Activated CD8-positive, alpha-beta T cell treated with anti-CD3 and anti-CD28 coated beads for 36 hours (primary cell): ENCODE measurements at places on chromosomes 7 and 10. TPM values are rescaled to one million over a fixed set of nuclear protein-coding genes. Genes with fewer than 3 reads are reported as not detected.

DNA sequence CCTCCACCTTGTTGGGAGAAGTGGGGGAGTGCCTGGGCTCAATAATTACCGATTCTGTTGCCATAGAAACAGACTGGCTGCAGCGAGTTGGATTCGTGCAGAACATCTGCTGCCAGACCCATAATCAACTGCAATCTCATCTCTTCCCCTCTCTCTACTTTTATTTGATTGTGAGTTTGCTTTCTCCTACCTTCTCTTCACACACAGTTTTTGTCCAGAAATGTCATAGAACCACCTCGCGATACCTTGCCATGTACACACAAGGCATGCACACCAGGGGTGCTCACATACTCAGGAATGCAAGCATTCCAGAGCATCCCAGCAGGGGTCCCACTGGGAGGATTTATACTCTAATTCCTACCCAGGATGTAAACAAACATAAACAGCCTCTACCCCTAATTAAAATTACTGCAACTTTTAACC lies 262.2 kb upstream of the AOAH start:
- DNase-seq, result no peak
- H3K4me1 ChIP-seq, result peaks cover 31% of the 10 kb centered on the region
- H3K36me3 ChIP-seq, result peaks cover 8% of the 10 kb centered on the region
- H3K27ac ChIP-seq, result no peak overlapping the region
- H3K27me3 ChIP-seq, result no peaks in the 10 kb centered on the region

The CPN1 gene
- total RNA-seq, result not detected

The IFIT1B gene
- not detected for total RNA-seq

- H3K4me3 ChIP-seq, result no peak overlapping the region
- peaks cover 3% of the 10 kb centered on the region for H3K4me1 ChIP-seq
- H3K27me3 ChIP-seq, result no peaks in the 10 kb centered on the region
- no peak for DNase-seq
- no peak overlapping the region for H3K27ac ChIP-seq
These were observed 178.8 kb downstream of the ELFN1 start for GRCh38 chr7:1848911-1849311.

DNA sequence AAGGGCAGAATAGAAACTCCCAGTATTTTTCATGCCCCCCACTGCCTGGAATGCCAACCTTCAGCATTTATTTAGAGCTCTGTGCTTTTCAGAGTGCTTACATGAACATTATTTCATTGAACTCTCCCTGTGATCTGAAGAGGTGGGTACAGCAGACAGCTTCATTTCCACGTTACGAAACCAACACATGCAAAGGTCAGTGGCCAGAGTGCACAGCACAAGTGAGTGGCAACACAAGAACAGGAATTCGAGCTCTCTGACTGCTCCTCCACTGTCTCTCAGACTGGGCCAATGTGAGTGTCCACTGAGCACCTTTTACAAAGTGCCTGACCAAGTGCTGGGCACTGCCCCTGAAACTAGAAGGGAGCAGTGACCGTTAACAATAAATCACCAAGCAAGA lies 162.9 kb downstream of the GLI3 start:
- DNase-seq, result no peak
- no peaks in the 10 kb centered on the region for H3K4me1 ChIP-seq
- peaks cover 1% of the 10 kb centered on the region for H3K27me3 ChIP-seq
- H3K27ac ChIP-seq, result no peak overlapping the region
- no peaks in the 10 kb centered on the region for H3K36me3 ChIP-seq

GRCh38 chr7:126659124-126659523 lies 593.6 kb downstream of the GRM8 start:
- DNase-seq, result no peak
- H3K4me1 ChIP-seq, result no peaks in the 10 kb centered on the region
- no peaks in the 10 kb centered on the region for H3K36me3 ChIP-seq
- H3K4me3 ChIP-seq, result no peak overlapping the region
- H3K27me3 ChIP-seq, result no peaks in the 10 kb centered on the region

The ANKRD61 gene
- 0.27 TPM for total RNA-seq

DNA sequence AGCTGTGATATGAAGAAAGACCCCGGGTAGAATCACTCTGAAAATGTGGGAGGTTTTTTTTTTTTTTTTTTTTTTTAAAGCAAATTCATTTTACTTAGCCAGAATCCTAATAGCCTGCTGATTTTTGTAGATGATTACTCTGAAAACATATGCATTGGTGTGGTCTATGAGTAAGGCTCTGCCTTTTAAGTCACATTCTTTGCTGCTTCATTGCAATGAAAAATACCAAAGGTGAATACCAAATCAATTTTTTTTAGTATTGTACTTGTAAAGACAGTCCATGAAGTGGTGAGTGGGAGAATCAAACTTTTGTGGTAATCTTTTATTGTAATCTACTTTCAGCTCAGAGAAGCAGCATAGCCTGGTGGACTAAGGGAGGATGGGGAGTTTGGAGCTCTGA lies 130.3 kb downstream of the SDK1 start:
- peaks cover 1% of the 10 kb centered on the region for H3K27me3 ChIP-seq
- H3K4me1 ChIP-seq, result no peaks in the 10 kb centered on the region
- no peak for DNase-seq

- no peak overlapping the region for H3K4me3 ChIP-seq
- no peaks in the 10 kb centered on the region for H3K36me3 ChIP-seq
- no peak for DNase-seq
- H3K27me3 ChIP-seq, result peaks cover 1% of the 10 kb centered on the region
These were observed 22.5 kb upstream of the ENO4 start for GRCh38 chr10:116826803-116827202.

GRCh38 chr7:2192831-2193534 lies 39.8 kb downstream of the MAD1L1 start:
- DNase-seq, result no peak
- H3K4me3 ChIP-seq, result no peak overlapping the region
- peaks cover 4% of the 10 kb centered on the region for H3K4me1 ChIP-seq
- peaks cover 40% of the 10 kb centered on the region for H3K36me3 ChIP-seq
- H3K27ac ChIP-seq, result no peak overlapping the region

The CPA2 gene
- not detected for total RNA-seq

The KIAA1217 gene
- total RNA-seq, result 0.67 TPM

DNA sequence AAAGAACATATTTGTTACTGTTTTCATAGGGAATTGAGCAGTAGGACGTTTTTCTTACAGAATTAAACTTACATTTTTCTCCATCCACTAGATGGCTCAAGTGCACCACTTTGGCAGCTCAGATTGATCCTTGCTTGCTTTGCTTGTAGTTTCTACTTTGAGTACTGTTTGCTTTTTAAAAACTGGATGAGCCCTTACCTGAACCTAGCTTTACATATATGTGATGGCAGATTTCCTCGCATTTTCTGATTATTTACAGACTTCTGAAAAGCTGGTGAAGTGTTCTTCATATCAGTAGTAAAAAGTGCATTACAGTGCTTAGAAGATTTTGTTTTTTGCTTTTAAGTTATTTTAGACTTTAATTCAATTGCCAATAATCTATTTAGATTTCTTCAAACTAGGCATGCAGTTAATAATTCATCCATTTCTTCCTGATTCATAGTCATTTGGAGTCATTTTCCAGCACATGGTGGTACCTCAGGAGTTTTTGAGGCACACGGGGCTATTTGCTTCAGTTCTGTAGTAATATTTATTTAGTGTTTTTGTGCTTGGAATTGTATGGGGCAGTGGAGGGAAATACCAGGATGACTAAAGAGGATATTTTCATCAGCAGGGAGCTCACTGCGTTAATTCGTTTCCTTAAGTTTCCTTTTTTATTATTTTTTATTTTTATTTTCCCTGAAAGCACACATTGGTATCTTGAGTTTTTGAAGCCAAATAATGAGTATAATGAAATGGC lies 57.3 kb downstream of the MAPK8 start:
- peak; percentile 41 for DNase-seq
- no peak overlapping the region for H3K27ac ChIP-seq
- H3K27me3 ChIP-seq, result no peaks in the 10 kb centered on the region
- H3K4me1 ChIP-seq, result peaks cover 21% of the 10 kb centered on the region
- H3K4me3 ChIP-seq, result no peak overlapping the region

- no peak overlapping the region for H3K27ac ChIP-seq
- peaks cover 7% of the 10 kb centered on the region for H3K4me1 ChIP-seq
- DNase-seq, result no peak
- no peak overlapping the region for H3K4me3 ChIP-seq
- H3K27me3 ChIP-seq, result peaks cover 26% of the 10 kb centered on the region
- H3K36me3 ChIP-seq, result no peaks in the 10 kb centered on the region
These were observed 279.6 kb upstream of the PITRM1 start for GRCh38 chr10:3452173-3452626.

The CUZD1 gene
- total RNA-seq, result 1.3 TPM

GRCh38 chr10:102779680-102780526 lies 36.2 kb downstream of the WBP1L start:
- DNase-seq, result no peak
- H3K27ac ChIP-seq, result no peak overlapping the region
- H3K4me1 ChIP-seq, result peaks cover 60% of the 10 kb centered on the region

- H3K4me1 ChIP-seq, result peaks cover 22% of the 10 kb centered on the region
- peaks cover 69% of the 10 kb centered on the region for H3K36me3 ChIP-seq
- peak overlapping the region; percentile 100 for H3K4me3 ChIP-seq
- no peaks in the 10 kb centered on the region for H3K27me3 ChIP-seq
- DNase-seq, result no peak
- peak overlapping the region; percentile 100 for H3K27ac ChIP-seq
These were observed 2.2 kb downstream of the KMT2E start for GRCh38 chr7:105016068-105016708.

- no peak for DNase-seq
- H3K27me3 ChIP-seq, result peaks cover 11% of the 10 kb centered on the region
- no peak overlapping the region for H3K27ac ChIP-seq
- H3K36me3 ChIP-seq, result no peaks in the 10 kb centered on the region
- H3K4me1 ChIP-seq, result no peaks in the 10 kb centered on the region
These were observed 100.0 kb downstream of the SORCS3 start for GRCh38 chr10:104741127-104741526.

The LAMB1 gene
- 0.36 TPM for total RNA-seq

The PANK1 gene
- total RNA-seq, result 2.3 TPM

The TRIM50 gene
- not detected for total RNA-seq

The HTR5A gene
- not detected for total RNA-seq

DNA sequence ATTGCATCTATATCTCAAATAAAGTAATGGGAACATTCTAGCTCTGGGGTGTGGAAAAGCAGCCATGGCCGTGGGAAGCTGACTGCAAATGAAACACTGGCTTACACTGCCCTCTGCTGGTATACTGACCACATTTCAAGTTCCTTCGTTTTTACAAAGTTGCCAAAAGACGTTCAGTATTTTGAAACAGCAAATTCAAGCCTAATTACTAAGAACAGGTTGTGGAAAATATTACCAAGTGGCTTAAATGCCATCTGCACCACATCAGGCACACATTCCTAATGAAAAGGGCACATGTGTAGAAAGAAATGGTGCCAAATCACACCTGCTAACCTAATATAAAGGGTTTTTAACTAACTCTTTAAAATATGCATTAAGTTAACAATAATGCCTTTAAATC lies 83.9 kb downstream of the JAZF1 start:
- peak; percentile 48 for DNase-seq
- H3K4me1 ChIP-seq, result peaks cover 9% of the 10 kb centered on the region
- no peak overlapping the region for H3K4me3 ChIP-seq
- no peak overlapping the region for H3K27ac ChIP-seq
- no peaks in the 10 kb centered on the region for H3K27me3 ChIP-seq

The ZCWPW1 gene
- total RNA-seq, result 3.6 TPM

DNA sequence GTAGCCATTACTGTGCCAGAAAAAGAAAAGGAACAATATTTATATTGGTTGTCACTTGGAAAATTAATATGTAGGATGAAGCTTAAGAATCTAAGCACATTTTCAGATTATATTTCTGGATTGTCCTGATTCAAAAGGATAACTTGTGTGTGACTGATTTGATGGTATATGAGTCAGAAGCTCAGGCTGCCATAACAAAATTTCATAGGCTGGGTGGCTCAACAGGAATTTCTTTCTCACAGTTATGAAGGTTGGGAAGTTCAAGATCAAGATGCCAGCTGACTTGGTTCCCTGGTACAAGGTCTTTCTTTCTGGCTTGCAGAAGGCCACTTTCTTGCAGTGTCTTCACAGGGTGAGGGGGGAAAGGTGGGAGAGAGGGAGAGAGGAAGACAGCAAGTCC lies 108.5 kb downstream of the ST7 start:
- no peak for DNase-seq
- no peaks in the 10 kb centered on the region for H3K36me3 ChIP-seq
- no peaks in the 10 kb centered on the region for H3K27me3 ChIP-seq
- no peak overlapping the region for H3K4me3 ChIP-seq
- H3K27ac ChIP-seq, result no peak overlapping the region

DNA sequence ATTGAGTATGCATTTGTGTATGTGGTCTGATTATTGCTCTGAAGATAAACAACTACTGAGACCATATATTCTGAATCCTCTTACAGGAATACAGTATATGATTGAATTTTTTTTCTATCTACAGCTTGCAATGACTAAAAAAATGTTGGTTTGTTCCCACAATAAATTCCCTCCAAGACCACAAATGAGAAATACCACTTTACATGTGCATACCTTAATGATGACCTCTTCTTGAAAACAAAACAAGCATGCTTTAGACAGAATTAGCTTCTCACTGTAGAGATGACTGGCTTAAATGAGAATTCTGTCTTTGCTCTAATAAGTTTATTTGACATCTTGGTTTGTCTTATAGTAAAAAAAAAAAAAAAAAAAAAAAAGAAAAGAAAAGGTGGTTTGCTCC lies 241.5 kb downstream of the PCDH15 start:
- no peaks in the 10 kb centered on the region for H3K27me3 ChIP-seq
- DNase-seq, result no peak

- no peaks in the 10 kb centered on the region for H3K4me1 ChIP-seq
- peak; percentile 15 for DNase-seq
- H3K27me3 ChIP-seq, result no peaks in the 10 kb centered on the region
- no peaks in the 10 kb centered on the region for H3K36me3 ChIP-seq
These were observed 16.0 kb downstream of the AKR1C8 start for GRCh38 chr10:5168897-5169420.

DNA sequence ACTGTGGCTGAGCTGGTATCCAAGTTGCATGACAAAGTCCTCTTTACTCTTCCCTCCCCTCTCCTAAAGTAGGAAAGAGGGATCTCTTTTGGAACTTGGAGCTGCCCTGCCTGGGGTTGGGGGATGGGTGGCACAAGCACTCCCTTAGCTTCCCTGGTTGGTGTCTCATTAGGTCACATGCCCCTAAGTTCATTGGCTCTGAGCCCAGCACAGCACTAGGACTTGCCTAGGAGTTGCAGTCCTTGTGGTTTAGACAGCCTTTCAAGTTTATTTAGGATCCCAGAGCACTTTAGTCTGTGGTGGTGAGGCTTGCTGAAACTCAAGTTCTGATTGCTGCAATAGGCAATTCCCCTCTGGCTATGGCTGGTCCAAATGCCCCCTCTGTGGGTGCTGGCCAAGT lies 281.4 kb downstream of the NXPH1 start:
- H3K36me3 ChIP-seq, result no peaks in the 10 kb centered on the region
- no peak overlapping the region for H3K27ac ChIP-seq
- H3K4me3 ChIP-seq, result no peak overlapping the region

- no peaks in the 10 kb centered on the region for H3K4me1 ChIP-seq
- H3K4me3 ChIP-seq, result no peak overlapping the region
- no peak overlapping the region for H3K27ac ChIP-seq
- DNase-seq, result no peak
- H3K27me3 ChIP-seq, result peaks cover 20% of the 10 kb centered on the region
- H3K36me3 ChIP-seq, result no peaks in the 10 kb centered on the region
These were observed 14.2 kb downstream of the EBF3 start for GRCh38 chr10:129949891-129950291.

The GPR37 gene
- total RNA-seq, result not detected

- H3K27ac ChIP-seq, result no peak overlapping the region
- no peak for DNase-seq
- no peaks in the 10 kb centered on the region for H3K36me3 ChIP-seq
- H3K4me3 ChIP-seq, result no peak overlapping the region
These were observed 30.4 kb downstream of the RAMP3 start for GRCh38 chr7:45187946-45188411.

The PON1 gene
- not detected for total RNA-seq
